ENCODE measurements at places on chromosomes 4 and X. TPM values are rescaled to one million over a fixed set of nuclear protein-coding genes. Genes with fewer than 3 reads are reported as not detected.

GRCh38 chr4:174284487-174284886, 776 bp downstream of the CEP44 start:
- H3K27me3 ChIP-seq, result no peaks in the 10 kb centered on the region
- no peaks in the 10 kb centered on the region for H3K4me1 ChIP-seq
- peak; percentile 14 for DNase-seq
- peak overlapping the region; percentile 95 for H3K4me3 ChIP-seq

- H3K36me3 ChIP-seq, result no peaks in the 10 kb centered on the region
- no peak overlapping the region for H3K27ac ChIP-seq
- H3K27me3 ChIP-seq, result no peaks in the 10 kb centered on the region
- no peak for DNase-seq
Observed at GRCh38 chr4:130187587-130187986, 1091.6 kb downstream of the C4orf33 start.

DNA sequence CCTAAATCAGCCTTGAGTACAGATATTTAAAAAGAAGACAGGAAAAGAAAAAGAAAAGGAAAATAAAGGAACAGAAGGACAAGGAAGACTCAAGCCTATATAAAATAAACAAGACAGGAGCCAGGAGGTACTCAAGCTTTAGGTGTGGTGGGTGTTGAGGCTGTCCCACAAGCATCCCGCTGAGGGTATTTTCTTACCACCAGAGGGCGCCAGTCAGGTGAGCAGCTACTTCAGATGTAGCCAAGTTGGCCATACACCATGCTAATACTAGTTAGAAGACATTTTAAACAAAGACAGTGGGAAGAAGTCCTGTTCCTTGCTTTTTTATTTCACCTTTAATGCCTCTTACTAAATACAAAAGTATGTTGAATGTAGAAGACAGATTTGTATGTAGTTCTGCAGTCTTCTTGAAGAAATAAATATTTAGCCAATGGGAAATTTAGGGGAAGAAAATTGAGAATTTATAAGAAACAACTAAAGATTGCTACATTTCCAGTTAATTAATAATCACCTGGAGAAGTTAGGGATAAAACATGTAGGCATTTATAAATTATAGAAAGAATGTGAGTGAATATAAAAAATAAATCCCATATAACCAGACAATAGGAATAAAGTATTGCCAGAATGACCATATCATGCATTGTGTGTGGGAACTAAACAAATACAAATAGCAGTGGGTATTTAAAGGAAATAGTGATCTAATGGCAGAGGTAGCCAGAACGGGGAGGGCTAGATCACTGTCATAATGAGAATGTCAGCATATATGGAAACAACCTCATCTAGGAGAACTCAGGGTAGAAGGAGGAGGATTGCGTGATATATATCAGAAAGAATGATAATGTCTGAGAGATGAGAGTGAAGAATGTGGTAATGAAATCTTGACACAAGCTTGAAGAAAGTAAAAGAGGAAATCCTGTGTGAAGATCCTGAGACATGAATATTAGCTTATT, 71.0 kb downstream of the MTHFD2L start:
- no peaks in the 10 kb centered on the region for H3K27me3 ChIP-seq
- H3K4me1 ChIP-seq, result no peaks in the 10 kb centered on the region
- DNase-seq, result peak; percentile 67
- H3K27ac ChIP-seq, result no peak overlapping the region

- no peaks in the 10 kb centered on the region for H3K27me3 ChIP-seq
- no peaks in the 10 kb centered on the region for H3K36me3 ChIP-seq
- no peak overlapping the region for H3K4me3 ChIP-seq
- no peaks in the 10 kb centered on the region for H3K4me1 ChIP-seq
- H3K27ac ChIP-seq, result no peak overlapping the region
- DNase-seq, result no peak
Observed at GRCh38 chrX:10549280-10549679, 71.1 kb downstream of the MID1 start.

DNA sequence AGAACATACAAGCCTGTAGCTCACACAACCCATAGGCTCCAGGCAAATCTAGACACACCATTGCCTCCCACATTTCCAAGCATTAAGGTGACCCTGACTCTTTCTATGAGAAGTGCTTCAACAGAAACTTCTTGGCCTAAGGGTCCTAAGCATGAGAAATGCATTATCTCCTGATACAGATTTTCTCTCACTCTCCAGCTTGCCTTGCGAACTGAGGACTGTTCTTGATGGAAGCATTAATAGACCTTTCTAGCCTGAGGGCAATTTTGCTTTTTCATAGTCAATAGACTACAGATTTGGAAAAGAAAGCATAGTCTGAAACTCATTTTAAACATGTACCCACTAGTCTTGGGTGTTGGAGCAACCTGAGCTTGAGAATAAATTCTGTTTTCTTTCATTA, 1801.3 kb upstream of the PCDH7 start:
- H3K36me3 ChIP-seq, result no peaks in the 10 kb centered on the region
- no peak overlapping the region for H3K4me3 ChIP-seq
- DNase-seq, result no peak
- H3K27ac ChIP-seq, result no peak overlapping the region
- no peaks in the 10 kb centered on the region for H3K27me3 ChIP-seq
- no peaks in the 10 kb centered on the region for H3K4me1 ChIP-seq

DNA sequence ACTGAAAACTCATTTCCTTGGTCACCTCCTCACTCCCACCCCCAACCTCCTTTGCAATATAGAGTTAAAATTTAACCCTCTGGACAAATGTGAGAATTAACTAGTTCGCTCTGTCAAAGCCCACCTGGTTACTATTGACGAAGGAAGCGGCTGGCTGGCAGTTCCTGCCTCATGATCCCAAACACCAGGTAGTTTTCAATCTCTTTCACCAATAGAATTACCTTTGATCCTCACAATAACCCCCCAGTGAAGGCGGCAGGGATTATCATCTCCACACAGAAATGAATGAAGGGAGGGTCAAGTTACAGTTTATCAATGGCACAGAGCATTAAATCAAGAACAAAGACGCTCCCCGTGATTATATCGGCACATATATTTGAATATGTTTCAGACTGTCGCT, 65.7 kb upstream of the TTC29 start:
- no peaks in the 10 kb centered on the region for H3K27me3 ChIP-seq
- H3K4me1 ChIP-seq, result no peaks in the 10 kb centered on the region
- H3K27ac ChIP-seq, result no peak overlapping the region
- no peak overlapping the region for H3K4me3 ChIP-seq

DNA sequence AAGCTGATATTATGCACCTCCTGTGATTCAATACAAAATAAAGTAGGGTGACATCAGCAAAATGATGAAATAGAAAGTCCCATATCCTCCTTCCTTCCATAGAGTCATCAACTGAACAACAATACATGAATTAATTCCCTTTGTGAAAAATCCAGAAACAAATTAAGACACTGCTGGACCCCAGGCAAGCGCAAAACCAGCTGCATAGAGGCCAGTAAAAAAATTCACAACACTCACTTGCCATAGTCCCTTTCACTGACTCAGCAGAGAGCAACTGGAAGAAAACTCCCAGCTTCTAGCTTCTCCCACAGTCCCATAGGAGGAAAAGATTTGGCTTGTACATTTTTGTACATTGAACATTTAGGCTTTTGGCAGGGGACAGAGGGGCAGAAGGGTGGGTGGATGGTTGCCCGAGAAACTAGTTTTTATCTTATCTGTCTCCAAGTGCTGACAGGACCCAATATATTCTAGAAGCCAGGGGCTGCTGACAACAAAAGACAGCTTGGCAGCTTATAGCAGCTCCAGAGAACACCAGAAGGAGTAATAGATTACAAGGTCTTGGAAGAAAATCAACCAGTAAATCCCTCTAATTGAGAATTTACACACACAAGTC, 124.6 kb downstream of the NDST3 start:
- H3K4me1 ChIP-seq, result no peaks in the 10 kb centered on the region
- no peaks in the 10 kb centered on the region for H3K27me3 ChIP-seq
- no peak for DNase-seq
- no peaks in the 10 kb centered on the region for H3K36me3 ChIP-seq

DNA sequence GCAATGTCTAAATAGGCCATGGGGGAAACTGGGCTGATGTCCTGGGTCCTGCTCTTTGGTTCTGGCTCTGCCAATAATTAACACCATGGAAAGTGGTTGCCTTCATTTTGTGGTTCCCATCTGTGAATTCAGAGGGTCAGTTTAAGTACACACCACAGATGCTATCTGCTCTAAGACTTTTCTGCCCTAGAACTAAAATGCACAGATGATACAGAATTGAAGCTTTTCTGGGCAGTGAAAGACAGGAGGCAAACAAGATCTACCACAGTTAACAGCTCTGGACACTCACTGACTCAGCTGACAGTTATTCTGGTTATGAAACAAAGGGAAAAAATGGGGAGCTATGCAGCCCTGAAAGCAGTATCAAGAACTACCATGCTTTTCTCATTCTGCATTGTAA, 37.3 kb downstream of the APBB2 start:
- peaks cover 24% of the 10 kb centered on the region for H3K4me1 ChIP-seq
- DNase-seq, result no peak
- H3K36me3 ChIP-seq, result no peaks in the 10 kb centered on the region
- no peaks in the 10 kb centered on the region for H3K27me3 ChIP-seq
- no peak overlapping the region for H3K27ac ChIP-seq

GRCh38 chr4:32219306-32220075, 1499.3 kb downstream of the PCDH7 start:
- no peak for DNase-seq
- H3K27me3 ChIP-seq, result no peaks in the 10 kb centered on the region

DNA sequence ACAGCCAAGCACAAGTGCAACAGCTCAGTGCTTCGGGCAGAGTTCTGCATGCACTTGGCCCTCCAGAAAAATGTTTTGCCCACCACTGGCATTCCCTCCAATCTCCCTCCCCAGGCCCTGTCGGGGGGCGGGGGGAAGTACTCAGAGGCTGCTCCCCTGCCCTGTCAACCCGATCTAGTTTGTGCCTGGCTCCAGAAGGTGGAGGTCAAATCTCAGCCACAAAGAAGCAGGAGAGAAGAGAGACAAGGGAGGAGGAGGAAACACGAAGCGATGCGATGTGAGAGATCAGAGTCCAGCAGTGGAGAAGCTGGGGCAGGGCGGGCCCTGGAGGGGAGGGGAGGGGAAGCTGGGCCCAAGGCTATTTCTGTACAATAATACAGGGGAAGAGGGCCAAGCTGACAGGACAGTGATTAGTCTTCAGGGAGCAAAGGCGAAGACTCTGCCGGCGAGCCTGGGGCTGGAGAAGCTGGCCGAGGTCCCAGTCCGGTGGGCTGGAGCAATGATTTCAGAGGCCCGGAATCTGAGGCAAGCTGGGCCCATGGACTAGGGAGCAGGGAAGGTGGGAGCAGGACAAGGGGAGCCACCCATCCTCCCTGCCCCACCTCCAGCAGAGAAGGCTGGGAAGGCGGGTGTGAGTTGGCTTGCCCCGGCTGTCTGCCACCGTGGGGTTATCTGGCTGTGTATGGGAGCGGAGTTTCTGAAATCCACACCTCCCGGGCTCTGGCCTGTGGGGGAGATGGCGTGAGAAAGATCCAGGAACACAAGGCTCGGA, 167.1 kb downstream of the EFNB1 start:
- peaks cover 16% of the 10 kb centered on the region for H3K4me1 ChIP-seq
- peak overlapping the region; percentile 51 for H3K27ac ChIP-seq
- no peaks in the 10 kb centered on the region for H3K36me3 ChIP-seq
- DNase-seq, result peak; percentile 74
- H3K4me3 ChIP-seq, result no peak overlapping the region

GRCh38 chr4:186954956-186955355, 231.3 kb upstream of the FAT1 start:
- no peaks in the 10 kb centered on the region for H3K36me3 ChIP-seq
- no peak overlapping the region for H3K27ac ChIP-seq
- no peaks in the 10 kb centered on the region for H3K27me3 ChIP-seq

GRCh38 chrX:116384406-116384954, 51.9 kb upstream of the SLC6A14 start:
- no peak for DNase-seq
- H3K4me3 ChIP-seq, result no peak overlapping the region
- H3K27ac ChIP-seq, result no peak overlapping the region
- no peaks in the 10 kb centered on the region for H3K4me1 ChIP-seq
- H3K36me3 ChIP-seq, result no peaks in the 10 kb centered on the region
- H3K27me3 ChIP-seq, result no peaks in the 10 kb centered on the region

DNA sequence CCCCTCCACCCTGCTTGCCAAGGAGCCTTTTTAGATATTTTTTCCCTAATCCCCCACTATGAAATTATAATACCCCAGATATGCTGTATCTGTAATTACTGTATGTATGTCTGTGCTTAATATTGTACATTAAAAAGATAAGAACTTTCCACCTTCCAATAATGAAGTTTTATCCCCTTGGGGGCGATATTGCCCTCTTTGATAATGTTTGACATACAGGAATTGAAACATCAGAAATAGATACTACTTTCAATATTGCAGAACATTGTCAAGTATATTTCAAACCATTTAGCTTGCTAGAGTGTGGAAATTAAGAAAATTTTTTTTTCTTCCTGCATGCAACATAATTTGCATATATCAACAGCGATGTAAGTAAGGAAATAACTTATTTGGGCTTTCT, 58.9 kb downstream of the NAF1 start:
- H3K4me3 ChIP-seq, result no peak overlapping the region
- DNase-seq, result no peak
- H3K4me1 ChIP-seq, result no peaks in the 10 kb centered on the region
- no peak overlapping the region for H3K27ac ChIP-seq
- H3K27me3 ChIP-seq, result no peaks in the 10 kb centered on the region
- no peaks in the 10 kb centered on the region for H3K36me3 ChIP-seq

DNA sequence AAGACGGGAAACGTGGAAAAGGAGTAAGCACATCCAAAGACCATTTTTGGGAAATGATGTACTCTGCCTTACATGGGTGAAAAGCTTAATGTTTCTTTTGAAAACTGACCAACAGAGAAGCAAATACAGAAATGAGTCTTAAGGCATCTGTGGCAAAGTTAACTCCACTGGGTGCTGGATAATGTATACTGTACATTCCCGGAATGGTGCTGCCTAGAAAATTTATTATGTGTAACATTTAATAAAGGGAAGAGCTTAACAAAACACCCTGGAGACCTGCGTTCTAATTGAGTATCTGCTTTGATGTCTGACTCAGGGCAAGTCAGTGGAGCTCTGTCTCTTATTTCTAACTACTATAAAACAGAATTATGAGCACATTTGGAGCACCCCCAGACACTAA, 230.2 kb downstream of the MID1 start:
- H3K4me3 ChIP-seq, result no peak overlapping the region
- no peak overlapping the region for H3K27ac ChIP-seq
- H3K4me1 ChIP-seq, result no peaks in the 10 kb centered on the region
- H3K36me3 ChIP-seq, result no peaks in the 10 kb centered on the region
- no peak for DNase-seq

MGARP gene
- total RNA-seq, result 0.25 TPM

PRRG1 gene
- 23.4 TPM for total RNA-seq

GBA3 gene
- total RNA-seq, result 40.9 TPM

DOK7 gene
- 7.0 TPM for total RNA-seq

RRH gene
- 0.44 TPM for total RNA-seq

PRRG3 gene
- total RNA-seq, result 0.44 TPM

GAGE12H gene
- total RNA-seq, result not detected

SERPINA7 gene
- total RNA-seq, result not detected

TEX13C gene
- total RNA-seq, result not detected
